ENCODE measurements at places on chromosomes 12 and 14.

DNA sequence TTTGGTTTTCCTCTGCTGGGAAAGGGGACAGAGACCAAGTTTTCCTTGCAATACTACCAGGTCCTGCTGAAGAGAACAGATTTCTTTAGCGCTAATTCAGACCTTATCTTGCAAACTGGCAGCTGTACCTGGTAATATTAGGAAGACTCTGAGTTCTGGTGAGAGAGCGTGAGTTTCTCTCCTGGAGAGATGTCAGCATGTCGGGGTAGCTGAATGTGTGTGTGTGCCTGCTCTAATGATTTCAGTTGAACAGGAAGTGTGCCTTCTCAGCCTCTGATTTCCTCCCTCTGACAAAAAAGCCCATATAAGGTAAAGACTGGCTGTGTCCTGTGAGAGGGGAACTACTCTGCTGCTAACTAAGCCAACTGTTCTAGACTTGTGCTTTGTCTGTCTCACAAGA is 10.3 kb upstream of the ERP27 start:
- peak; percentile 73 for DNase-seq

- no peak for DNase-seq
Measured at GRCh38 chr14:58746261-58746660, 108.5 kb downstream of the DACT1 start.

DNA sequence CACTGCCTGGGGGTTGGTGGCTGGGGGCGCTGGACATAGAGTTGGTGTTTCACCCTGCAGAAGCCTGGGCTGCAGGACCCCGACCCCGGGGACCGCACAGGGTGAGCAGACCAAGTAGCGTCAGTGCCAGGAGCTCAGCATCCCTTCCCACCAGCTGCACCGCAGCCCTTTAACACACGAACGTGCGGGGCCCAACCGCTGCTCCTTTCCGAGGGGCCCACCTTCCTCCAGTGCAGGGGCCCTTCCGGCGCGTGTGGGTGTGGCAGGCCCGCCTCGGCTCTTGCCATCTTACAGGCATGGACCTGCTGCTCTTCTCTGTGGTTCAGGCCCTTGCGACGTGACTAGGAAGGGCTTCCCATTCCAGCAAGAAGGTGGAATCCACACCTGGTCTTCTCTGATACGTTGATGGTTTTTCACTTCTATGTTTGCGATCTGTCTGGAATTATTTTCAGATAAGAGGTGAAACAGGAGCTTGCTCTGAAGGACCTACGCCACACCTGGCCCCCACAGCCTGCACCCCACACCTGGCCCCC is 47.8 kb downstream of the LRCOL1 start:
- DNase-seq = no peak

GRCh38 chr14:93510056-93510455 is 79.3 kb downstream of the UNC79 start:
- no peak for DNase-seq

DNA sequence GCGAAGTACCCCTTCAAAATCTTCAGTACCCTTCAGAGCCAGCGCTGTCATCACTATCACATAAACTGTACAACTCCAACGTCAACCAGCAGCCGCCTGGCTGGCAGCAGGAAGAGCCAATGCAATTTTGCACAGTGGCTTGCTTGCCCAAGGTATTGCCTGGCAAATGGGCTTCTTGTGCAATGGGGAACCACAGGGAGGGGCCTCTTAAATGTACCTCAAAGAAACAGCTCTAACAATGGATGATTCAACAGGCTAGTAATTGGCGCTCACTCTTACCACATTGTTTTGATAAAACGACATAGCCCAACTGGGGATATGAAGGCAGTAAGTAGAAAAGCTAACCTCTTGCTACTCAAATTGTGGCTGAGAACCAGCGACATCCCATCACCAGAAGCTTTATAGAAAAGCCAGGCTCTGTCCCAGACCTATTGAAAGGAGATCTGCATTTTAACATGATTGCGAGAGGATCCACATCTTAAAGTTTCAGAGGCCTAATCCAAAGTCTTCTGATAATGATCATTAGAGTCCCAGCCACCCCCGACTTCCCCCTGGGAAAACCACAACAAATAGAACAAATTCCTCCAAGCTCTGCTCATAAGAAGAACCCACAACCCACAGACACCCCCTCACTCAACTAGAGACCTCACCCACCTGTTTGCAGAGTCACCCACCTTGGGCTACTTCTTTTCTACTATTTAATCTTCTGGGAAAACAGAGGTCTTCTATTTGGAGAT is 125.3 kb upstream of the HIF1A start:
- no peak for DNase-seq

GRCh38 chr14:105093431-105094192 is 28.4 kb upstream of the GPR132 start:
- no peak for DNase-seq

DNA sequence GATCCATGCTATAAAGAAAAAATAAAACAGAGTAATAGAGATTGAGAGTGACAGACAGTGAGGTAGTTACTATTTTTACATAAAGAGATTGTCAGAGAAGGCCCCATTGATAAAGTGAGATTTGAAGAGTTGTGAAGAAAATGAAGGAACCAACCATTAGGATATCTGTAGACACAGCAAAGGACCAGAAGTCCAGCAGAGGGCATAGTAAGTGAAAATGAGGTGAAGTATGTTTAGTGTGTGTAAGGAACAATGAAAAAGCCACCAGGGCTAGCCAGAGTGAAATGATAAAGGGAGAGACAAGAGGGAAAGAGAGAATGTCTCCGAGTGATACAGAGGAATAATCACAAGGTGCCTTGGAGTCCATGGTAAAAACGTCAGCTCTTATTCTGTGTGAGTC is 411.0 kb downstream of the NELL2 start:
- DNase-seq = no peak

GRCh38 chr12:69331519-69331908 is 16.7 kb upstream of the LYZ start:
- DNase-seq = no peak

GRCh38 chr12:4769073-4769472 is 48.9 kb downstream of the GALNT8 start:
- DNase-seq = no peak

- no peak for DNase-seq
Measured at GRCh38 chr14:38211255-38211735, 3.6 kb downstream of the SSTR1 start.

DNA sequence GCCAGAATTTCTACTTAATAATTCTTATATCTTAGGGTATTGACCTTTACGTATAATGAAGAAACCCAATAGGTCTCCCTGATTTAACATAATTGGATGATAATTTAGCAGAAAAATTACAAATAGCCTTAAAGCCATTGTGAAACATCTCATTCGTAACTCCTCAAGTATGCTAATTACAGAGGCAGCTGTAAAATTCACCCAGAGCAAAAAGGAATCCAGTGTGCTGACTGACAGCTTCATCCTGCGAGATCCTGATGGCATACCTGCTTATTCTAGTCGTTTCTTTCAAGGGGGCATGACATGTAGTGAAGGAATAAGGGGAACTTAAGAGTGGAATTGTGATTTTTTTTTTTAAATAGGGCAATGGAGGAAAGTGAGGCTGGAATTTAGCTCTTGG is 291.5 kb downstream of the FUT8 start:
- DNase-seq = no peak

- DNase-seq = no peak
Measured at GRCh38 chr14:79573486-79573885, 637.8 kb downstream of the DIO2 start.

DNA sequence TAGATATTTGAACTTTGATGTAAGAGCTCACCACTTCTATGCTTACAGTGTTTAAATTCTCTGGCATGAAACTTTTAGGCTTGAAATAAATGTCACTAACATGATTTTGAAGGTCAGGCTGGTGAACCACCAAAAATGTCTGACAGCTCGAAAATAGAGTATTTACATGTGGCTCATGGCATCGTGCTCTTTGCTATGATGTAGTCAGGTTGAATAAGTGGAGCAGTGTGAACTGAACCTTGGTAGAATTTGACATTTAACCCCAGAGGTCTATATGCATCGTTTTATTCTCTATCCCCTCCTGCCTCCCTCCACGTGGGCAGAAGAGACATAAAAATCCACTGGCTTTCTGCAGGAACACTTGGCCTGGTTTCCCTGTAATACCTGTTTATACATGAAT is 369.7 kb upstream of the ATP2B1 start:
- DNase-seq = no peak

- DNase-seq = no peak
Measured at GRCh38 chr12:120534203-120534702, at the start of gene RNF10. Gene RNF10 (plus strand): TSS chr12:120534356. CDS start chr12:120534812, 456 bp downstream.

GRCh38 chr14:26526137-26526536 is 71.7 kb downstream of the NOVA1 start:
- no peak for DNase-seq

DNA sequence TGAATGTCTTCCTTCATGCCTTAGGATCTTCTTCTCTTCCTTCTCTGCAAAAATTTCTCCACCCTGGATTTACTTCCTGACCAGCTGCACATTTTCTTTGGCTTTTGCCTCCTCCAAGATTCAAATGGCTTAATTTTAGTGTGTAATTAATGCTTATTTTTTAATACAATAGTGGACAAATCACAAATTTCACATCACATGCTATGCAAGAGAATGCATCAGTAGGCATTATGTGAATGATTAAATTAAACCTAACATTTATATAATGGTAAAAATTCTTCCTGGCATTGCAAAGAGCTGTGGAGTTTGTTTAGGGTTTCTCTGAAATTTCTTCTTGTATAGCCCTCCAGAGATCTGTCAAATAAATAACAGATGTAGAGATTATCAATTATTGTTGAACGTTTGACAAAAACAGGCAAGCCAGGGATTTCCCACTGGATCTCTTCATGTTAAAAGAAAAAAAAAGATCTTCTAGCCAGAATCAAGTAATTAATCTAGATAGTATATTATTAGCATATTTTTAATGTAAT is 84.4 kb downstream of the NAV3 start:
- no peak for DNase-seq

DNA sequence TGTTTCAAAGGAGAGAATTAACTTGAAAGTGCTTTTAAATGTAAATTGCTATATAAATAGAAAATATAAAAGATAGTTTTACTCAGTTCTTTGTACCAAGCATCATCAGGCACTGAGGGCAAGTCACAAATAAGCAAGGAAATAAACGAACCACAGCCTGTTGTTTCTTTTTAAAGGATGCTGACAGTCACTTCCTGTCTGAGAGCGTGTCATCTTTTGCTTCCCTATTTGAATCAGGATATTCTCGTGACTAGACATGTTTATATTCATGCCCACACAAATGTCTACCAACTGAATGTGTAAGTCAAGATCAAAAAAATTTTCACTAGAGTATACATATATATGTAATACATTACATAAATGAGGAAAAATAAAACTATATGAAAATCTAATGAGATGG is 31.4 kb upstream of the SLC2A13 start:
- no peak for DNase-seq

GRCh38 chr14:24283796-24284460 is 12.5 kb upstream of the RABGGTA start:
- no peak for DNase-seq

DNA sequence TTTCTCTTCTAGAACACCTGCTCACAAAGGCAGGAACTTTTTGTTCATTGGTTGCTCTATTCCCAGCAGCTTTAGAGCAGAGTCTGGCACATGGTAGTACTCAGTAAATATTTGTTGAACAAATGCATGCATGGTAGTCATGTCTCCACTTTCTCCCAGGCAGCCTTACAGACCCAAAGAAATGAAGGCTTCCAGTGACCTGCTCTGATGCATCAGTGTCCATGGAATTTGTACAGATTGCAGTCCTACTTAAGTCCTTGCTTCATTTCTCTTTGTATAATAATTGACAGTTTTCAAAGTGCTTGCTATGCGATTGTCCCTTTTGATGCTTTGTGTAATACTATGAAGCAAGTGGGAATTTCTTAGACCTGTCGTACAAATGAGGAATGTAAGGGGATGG is 119.6 kb downstream of the DERA start:
- DNase-seq = no peak

DNA sequence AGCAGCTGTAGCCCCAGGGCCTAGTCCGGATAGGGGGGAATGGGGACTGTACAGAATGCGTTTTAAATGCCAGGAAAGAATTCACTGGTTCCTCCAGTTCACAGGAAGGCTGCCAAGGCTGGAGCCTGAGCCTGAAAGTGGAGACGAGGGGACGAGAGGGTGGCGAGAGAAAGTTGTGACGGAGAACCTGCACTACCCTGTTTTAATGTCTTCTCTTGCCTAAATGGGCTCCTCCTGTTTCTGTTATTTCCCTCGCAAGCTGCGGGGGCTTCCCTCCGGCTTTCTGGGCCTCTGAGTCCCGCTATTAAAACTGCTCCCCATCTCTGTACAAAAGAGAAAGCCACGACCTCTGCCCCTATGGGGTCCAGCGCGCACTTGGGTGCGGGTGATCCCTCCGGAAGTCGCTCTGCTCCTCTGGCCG is 4.5 kb downstream of the C1QL4 start:
- no peak for DNase-seq

GRCh38 chr12:110266980-110267620 is 13.9 kb upstream of the ATP2A2 start:
- no peak for DNase-seq
